ENCODE measurements at places on chromosomes 5 and 9.
A peak's percentile ranks its signal among the peaks of the same experiment; 100 is the strongest.

- DNase-seq = no peak
These were observed 76.2 kb downstream of the ARHGAP26 start for GRCh38 chr5:142846406-142846805.

GRCh38 chr9:33414268-33414667 is 11.9 kb upstream of the AQP7 start:
- DNase-seq = no peak

DNA sequence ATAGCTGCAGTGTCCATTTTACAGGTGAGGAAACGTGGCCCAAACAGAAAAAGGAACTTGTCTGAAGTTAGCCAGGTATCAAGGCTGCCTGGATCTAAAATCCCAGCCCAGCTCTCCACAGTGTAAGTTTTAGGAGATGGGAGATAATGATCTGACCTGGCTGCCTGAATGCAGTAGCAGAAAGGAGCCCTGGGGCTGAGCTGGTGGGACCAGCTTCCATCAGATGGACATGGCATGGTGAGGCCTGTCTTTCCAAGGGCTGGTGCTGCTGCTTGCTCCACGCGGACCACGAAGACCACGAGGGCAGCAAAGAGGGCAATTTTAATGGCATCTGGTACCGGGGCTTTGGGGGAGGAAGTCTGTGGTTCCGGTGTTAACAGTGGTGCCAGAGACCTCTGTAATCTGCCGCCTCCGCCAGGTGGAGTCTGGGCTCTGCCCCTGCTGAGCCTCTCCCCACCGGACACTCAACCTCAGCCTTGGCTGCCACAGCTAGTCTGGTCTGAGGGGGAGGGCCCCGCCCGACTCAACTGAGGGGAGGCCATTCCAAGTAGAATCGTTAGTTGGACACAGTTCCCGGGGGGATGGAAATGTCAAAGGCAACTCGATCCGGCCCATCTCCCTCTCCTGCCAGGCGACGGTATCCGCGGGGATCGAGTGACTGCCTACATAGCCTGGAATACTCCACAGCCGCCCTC is 650 bp downstream of the MYORG start:
- DNase-seq = no peak

DNA sequence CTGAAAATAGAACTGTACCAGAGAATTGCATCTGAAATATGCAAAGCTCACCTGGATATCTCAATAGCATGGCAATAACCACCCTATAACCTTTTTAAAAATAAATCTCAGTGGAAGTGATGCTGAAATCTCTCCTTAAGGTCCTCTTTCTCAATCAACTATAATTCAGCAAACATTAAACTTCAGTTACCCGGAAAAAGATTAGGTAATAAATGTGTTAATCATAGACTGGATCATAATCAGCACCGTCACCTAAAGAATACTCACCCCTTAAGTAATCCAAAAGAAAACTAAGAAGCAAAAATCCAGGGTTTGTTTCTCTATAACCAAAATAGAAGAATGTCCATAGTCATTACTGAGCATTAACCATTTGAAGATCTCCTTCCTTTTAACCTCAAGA is 44.3 kb upstream of the DENND4C start:
- DNase-seq = no peak

DNA sequence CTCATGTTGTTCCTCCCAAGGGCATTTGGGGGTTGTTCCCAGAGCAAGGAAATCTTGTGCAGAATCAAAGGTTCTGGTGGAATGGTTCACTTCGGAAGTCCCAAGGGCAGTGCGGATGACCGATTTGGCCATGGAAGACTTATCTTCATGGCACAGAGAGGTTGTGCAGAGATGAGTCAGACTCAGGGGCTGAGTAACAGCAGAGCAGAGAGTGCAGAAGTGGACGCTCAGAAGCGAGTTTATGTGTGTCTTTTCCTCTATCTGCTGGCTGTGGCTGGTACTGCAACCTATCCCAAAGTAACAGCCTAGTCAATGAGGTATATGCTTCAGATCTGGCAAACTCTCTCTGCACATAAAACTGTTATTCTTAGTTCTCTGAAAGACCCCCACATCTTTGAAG is 118.1 kb downstream of the DPYSL3 start:
- no peak for DNase-seq

DNA sequence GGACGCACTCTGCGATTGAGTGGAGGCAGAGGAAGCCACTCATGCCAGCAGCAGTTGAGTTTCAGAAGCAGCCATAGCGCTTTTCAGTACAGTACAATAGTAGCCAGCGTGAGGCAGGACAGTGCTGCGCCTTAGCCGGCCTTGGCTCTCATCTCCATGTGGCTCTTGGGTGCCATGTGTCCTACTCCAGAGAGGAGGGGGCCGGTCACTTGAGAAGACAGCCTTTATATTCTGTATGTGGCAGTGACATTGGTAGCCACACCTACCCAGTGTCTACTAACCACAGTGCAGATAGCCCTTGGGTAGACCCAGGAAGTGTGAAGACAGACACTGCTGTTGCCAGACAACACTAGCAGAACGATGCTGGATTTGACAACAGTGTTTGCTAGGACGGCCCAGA is 42.3 kb downstream of the FAM78A start:
- no peak for DNase-seq

- DNase-seq = no peak
These were observed 1297.2 kb upstream of the WWC1 start for GRCh38 chr5:166994226-166994625.

GRCh38 chr5:112820246-112820645 is 40.8 kb upstream of the SRP19 start:
- DNase-seq = no peak

DNA sequence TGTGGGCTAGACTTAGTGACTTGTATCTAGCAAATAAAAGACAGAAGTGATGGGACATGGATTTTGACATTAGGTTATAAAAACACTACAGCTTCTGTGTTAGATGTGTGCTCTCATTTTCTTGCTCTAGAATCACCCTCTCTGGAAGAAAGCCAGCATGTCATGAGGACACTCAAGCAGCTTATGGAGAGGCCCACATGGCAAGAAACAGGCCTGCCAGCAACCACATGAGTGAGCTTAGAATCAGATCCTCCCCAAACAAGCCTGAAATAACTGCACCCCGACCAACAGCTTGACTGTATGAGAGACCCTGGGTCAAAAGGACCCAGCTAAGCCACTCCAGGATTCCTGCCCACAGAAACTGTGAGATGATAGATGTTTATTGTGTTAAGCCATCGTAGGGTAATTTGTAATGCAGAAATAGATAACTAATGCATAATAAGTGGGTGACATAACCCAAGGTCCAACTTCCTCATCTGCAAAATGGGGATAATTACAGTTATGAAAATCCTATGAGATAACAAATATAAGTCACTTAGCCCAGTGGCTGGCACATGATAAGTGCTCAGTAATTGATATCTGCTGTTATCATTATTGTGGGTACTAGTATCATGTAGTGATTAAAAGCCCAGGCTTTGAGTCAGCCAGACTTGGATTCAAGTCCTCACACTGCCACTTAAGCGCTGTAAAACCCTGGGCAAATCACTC is 86.5 kb downstream of the KLHL3 start:
- DNase-seq = no peak

- DNase-seq = no peak
These were observed 2.4 kb upstream of the NADK2 start for GRCh38 chr5:36244076-36244475.

DNA sequence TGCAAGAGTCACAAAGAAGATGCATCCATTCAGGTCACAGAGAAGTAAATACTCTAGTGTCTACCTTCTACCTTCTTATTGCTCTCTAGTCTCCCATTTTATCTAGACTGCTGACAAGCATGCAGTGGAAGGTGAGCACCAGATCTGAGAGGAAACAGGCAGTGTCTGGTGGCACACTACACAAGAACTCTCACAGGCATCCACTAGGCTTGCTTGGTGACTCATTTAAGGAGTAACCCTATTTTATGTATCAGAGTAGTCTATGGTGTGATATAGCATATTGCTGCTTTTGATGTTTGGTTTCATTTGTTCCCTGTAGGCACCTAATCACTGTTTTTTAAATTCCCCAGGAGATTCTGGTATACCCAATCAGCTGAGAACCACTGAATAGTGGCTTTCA is 1.6 kb upstream of the THBS4 start:
- no peak for DNase-seq

DNA sequence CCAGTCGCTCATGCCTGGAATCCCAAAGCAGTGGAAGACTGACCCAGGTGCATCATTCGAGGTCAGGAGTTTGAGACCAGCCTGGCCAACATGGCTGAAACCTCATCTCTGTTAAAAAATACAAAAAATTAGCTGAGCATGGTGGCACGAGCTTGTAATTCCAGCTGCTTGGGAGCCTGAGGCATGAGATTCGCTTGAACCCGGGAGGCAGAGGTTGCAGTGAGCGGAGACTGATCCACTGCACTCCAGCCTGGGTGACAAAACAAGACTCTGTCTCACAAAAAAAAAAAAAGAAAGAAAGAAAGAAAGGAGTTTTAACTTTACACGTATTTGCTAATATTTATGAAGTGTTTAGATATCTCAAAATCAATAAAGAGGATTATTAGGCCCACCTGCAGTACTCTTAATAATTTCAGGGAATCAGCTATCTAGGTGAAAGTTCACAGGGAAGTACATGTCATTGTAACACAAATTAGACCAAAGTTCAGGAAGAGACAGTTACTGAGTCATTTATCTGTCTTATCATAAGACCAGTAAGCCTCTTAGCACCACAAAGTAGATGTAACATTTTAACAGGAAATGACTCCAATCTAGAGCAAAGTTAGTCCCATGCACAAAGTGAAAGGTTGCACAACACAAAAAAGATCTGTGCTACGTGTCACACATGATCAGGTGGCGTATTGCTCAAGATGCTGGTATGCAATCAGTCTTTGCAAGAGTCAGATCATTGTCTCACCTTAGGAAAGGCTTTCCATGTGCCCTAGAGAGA is 34.1 kb upstream of the PLIN2 start:
- peak; percentile 12 for DNase-seq

GRCh38 chr5:55441954-55442353 is 92.8 kb downstream of the PLPP1 start:
- no peak for DNase-seq

DNA sequence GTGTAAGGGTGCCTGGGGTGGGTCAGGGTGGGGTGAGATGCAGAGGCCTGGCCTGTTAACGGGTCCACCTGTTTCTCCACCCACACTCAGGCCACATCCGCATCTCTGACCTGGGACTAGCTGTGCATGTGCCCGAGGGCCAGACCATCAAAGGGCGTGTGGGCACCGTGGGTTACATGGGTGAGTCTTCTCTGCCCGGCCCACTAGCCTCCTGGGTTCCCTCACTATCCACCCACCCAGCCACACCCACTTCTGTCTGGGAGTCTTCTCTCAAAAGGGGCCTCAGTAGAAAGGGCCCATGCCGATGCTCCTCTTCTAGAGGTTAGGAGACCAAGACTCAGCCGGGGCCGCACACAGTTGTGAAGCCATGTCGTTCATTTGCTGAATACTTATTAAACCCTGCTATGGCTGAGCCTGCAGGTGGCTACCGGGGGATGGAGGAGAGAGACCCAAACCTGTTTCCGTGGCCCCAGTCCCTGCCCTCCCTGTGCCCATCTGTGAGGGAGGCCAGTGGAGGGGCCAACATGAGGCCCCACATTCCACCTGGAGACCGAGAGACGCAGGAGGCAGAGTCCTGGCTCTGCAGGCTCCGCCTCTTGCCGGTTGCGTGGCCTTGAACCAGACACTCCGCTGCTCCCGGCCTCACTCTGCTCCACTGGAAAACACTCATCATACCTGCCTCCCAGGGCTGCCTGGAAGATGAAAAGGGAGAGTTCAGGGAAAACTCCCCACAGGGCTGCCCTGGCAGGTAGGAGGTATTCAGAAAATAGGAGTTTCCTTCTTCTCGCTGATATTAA is 8.7 kb downstream of the GRK6 start:
- no peak for DNase-seq

DNA sequence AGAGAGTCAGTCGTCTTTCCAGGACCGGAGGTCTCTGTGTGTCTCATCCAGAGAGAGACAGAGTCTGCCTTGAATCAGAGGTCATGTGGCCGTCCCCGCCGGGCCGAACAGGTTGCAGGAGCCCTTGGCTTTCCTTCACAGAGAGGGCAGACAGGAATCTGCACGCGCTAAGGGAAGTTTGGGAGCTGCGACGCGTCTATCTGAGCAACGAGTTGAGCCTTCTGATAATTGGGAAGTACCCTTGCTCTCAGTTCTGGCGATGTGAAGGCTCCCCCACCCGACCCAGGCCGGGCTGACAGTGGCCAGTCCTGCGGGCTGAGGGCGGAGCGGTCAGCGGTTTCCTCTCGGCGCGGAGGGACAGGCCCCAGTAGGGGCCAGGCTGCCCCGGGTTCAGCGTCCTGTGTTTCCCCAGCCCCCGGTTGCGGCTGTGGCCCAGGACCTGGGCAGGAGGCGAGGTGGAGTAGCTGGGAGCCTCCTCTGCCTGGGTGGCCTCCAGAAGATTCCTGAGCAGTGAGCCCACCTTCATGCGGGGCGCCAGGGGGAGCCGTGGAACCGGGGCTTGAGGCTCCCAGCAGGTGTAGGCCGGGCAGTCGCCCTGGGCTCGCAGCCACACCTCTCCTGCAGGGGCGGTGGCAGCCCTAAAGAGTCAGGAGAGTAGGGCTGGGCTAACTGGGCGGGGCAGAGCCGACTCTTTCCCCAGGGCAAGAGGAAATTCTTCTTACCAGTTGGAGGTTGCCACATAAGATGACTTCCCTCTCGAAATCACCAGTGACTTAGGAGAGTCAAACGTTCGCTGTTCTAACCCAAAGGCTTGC is 13.9 kb downstream of the NR2F1 start:
- DNase-seq = no peak

DNA sequence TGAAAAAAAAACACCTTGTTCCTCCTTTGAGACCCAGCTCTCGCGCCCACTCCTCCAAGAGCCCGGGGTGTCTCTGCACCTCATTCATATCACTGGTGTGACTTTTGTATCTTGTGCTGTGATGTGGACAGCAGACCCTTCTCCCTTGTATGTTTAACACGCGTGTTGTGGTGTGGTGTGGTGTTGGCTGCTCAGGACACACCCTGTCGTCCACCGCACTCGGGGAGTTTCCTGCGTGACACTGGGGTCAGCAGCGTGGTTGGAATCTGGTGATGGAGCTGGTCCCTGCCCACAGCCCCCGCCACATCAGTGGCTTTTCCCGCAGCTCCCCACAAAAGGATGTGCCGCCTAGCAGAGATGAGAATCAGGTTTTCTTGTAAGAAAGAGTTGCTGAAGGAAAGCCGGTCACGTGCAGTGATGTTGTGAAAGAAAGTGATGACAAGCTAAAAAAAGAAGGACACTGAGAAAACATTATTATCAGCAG is 61.5 kb downstream of the TENT4A start:
- DNase-seq = no peak

All from activated CD4-positive, alpha-beta T cell treated with anti-CD3 and anti-CD28 coated beads for 24 hours (primary cell).